ENCODE measurements at places on chromosomes 12 and 14. TPM values are rescaled to one million over a fixed set of nuclear protein-coding genes. Genes with fewer than 3 reads are reported as not detected.

DLK1 gene
- 3.7 TPM for polyA plus RNA-seq

GRCh38 chr12:49388682-49389386, 21.6 kb downstream of the SPATS2 start:
- H3K36me3 ChIP-seq: no peaks in the 10 kb centered on the region
- H3K4me3 ChIP-seq: no peak overlapping the region
- peak; percentile 25 for DNase-seq
- no peaks in the 10 kb centered on the region for H3K4me1 ChIP-seq
- no peaks in the 10 kb centered on the region for H3K27me3 ChIP-seq
- no peak overlapping the region for H3K27ac ChIP-seq

GRCh38 chr14:92952481-92953298, 29.7 kb downstream of the CHGA start:
- H3K27ac ChIP-seq: peak overlapping the region; percentile 82
- H3K27me3 ChIP-seq: no peaks in the 10 kb centered on the region

DNA sequence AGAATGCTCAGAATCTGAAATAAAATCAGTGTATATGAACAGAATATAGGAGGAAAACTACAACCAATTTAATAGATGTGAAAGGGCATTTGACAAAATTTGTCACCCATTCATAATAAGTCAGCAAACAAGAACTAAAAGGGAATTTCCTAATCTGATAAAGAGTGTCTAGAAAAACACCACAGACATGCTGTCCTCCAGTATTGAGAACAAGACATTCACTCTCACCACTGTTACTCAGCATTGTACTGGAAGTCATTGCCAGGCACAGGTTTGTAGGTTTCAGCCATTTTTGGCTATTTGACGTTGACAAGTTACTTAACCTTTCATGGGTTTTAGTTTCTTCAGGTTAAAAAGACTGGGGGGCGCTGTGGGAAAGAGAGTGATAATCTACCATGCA, 13.2 kb downstream of the EIF2S1 start:
- no peak for DNase-seq
- H3K27me3 ChIP-seq: no peaks in the 10 kb centered on the region
- H3K4me1 ChIP-seq: no peaks in the 10 kb centered on the region

SLC25A3 gene
- polyA plus RNA-seq: 1,296 TPM

- H3K4me3 ChIP-seq: no peak overlapping the region
- H3K36me3 ChIP-seq: no peaks in the 10 kb centered on the region
- H3K27me3 ChIP-seq: no peaks in the 10 kb centered on the region
- DNase-seq: no peak
These were observed 27.1 kb upstream of the PCNX4 start for GRCh38 chr14:60064491-60065072.

ANO4 gene
- not detected for polyA plus RNA-seq

DNA sequence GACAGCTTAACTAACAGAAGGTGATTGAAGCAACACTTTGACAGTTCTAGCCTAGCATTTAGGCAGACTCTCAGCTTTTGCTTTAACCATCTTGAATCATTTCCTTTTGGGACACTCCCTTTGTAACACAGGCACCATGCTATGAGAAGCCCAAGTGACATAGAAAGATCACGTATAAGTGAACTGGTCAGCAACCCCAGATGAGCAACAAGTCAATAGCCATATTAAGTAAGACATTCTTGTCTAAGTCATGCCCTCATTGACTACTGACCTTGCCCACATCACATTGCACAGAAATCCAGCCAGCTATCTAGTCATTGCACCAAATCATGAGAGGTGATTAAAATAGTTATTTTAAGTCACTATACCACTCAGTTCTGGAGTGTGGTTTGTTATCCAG, 476.8 kb downstream of the TRHDE start:
- no peaks in the 10 kb centered on the region for H3K4me1 ChIP-seq
- no peaks in the 10 kb centered on the region for H3K36me3 ChIP-seq
- H3K4me3 ChIP-seq: no peak overlapping the region
- no peak overlapping the region for H3K27ac ChIP-seq
- no peaks in the 10 kb centered on the region for H3K27me3 ChIP-seq
- DNase-seq: no peak

ZC2HC1C gene
- 5.4 TPM for polyA plus RNA-seq

Measured in heart left ventricle (tissue), 16 donors.